ENCODE measurements at places on chromosomes 4 and X.

- no peak for DNase-seq
Measured at GRCh38 chr4:159326480-159326879, 223.6 kb downstream of the RAPGEF2 start.

DNA sequence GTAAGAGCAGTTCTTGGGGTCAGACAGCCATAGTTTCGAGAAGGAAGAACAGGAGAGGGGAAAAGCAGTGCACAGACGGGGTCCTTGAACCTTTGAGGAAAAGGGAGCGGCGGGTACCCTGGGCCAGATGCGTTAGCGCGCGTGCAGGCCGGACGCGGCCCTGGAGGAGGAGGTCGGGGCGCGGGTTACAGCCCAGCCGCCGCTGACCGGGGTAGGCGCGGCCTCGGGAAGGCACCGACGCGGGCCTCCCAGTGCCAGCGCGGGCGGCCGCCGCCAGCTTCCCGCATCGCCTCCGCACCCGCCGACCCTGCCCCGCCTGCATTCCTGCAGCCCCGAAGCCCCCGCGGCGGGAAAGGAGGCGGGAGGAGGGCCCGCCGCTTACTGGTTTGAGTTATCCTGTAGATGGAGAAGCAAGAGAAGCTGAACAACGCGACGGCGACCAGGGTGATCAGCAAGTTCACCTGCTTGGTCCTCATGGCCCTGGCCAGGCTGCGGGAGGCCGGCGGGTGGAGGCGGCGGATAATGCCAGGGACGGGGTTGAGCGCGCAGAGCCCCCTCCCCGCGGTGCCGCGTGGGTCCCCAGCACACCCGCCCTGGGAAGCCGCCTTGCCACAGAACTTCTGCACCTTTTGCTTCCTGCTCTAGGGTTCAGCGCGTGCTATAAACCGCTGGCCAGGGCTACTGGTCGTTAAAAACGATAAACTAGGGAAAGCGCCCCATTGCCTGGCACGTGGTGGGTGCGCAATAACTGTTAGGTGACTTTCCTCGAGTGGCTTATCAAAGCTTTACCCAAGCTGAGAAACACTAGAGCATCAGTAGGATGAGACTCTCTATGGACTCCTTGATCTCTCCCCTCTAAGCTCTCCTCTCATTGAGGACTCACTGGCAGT is at the start of gene MGAT4D:
Gene MGAT4D, minus strand, starts transcription at position 547 of the 890 bp plus-strand sequence. Its CDS starts 71 bp downstream, at position 476.
- peak; percentile 85 for DNase-seq

DNA sequence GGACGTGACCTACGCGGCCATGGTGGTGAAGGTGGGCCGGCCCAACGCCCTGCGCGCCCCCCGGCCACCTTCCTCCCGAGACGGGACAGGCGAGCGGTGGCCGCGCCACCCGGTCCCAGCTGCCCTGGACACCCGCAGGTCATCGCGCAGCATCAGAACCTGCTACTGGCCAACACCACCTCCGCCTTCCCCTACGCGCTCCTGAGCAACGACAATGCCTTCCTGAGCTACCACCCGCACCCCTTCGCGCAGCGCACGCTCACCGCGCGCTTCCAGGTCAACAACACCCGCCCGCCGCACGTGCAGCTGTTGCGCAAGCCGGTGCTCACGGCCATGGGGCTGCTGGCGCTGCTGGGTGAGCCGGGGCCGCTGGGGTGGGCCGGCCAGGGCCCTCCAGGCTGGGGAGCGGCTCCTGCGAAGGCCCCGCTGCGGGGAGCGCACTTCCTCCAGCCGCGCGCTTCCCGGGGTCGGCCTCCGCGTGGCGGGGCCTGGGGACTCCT is 9.0 kb upstream of the SLC26A1 start:
- peak; percentile 87 for DNase-seq

DNA sequence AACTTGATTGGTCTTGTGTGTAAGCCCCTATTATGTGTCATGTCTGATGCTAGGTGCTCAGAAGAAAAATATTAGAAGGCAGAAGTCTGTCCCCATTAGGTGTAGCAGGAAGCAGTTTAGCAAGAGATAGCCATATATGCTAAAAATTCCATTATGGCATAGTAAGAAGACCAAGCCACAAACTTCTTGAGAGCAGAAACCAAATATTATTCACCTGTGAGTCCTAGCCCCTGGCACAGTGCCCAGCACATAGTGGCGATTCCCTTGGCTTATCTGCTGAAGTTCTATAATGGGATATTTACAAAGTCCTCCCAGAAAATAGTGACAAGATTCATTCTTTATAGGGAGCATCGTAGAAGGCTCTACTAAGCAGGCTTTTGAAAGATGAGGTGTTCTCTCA is 174.4 kb downstream of the RAB28 start:
- no peak for DNase-seq

- DNase-seq, result no peak
Measured at GRCh38 chr4:52243367-52243766, 192.3 kb downstream of the SPATA18 start.

GRCh38 chr4:180926277-180926676 is 1316.9 kb upstream of the TENM3 start:
- peak; percentile 37 for DNase-seq

- DNase-seq, result no peak
Measured at GRCh38 chr4:168119100-168119499, 26.8 kb downstream of the ANXA10 start.

DNA sequence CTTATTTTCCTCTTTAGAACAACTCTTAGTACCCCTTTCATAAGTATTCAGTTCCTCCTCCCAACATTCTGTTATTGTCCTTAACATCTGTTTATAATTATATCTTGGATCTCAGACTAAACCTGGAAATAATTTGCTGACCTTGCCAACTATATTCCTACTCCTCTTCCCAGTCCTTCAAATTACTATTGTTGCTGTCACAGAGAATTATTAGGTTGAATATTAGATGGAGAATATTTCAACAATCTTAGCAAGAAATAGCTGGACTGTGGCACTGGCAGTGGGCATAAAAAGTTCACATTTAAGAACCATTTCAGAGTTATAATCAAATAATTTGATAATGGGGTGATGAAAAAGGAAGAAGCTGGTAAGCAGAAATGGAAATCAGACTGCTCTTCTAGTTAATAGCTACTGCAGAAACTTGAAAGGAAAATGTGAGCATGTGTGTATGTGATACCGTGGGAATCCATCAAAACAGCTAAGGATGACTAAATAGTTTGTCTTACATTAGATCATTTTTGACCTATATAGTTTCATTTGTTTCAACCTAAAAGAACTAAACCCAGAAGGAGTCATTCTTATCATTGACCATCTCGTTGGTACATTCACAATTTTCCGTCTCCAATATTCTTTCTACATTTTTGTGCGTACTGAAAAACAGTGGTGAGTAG is 43.3 kb upstream of the PRDM8 start:
- no peak for DNase-seq

DNA sequence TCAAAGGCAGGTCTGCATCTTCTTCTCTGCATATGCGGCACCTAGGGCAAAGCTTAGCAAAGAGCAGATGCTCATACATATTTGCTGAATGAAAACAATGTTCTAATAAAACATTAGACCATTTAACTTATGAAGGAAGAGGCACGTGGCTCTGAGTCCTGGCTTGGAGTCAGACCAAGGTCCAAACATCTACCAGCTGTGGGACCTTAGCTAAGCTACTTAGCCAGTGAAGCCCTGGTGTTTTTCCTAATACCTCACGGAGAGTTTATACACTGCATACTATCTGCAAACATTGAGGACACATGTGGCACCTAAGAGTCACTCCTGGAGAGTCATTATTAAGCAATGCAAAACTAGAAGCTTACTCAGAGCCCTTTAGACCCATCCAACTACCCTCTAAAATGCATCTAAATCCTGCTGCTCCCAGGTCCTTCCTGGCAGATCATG is 9.0 kb downstream of the PDGFC start:
- no peak for DNase-seq

DNA sequence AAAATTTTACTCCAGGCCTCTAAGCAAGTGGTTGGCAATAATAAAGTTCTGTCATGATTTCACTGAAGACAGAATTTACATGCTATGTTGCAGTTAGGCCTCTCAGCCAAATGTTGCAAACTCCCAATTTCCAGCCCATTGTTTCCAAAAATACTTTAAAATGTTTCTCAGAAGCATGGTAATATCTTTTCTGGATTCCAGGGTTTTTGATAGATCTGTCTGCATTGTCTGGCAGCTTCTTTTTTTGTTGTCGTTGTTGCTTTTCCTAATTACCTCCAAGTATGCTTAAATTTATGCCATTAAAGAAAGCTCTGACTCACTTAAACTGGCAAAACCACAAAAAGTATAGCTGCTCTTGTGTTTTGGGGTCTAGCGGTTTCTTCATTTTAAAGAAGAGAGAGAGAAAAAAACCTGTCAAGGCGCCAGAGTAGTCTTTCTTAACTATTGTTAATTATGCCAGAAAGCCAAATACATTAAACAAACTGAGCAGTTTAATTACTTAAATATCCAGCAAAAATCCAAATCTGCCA is 97.0 kb downstream of the AGTR2 start:
- DNase-seq, result no peak

- DNase-seq, result no peak
Measured at GRCh38 chrX:102637561-102637960, 13.7 kb upstream of the GPRASP1 start.

DNA sequence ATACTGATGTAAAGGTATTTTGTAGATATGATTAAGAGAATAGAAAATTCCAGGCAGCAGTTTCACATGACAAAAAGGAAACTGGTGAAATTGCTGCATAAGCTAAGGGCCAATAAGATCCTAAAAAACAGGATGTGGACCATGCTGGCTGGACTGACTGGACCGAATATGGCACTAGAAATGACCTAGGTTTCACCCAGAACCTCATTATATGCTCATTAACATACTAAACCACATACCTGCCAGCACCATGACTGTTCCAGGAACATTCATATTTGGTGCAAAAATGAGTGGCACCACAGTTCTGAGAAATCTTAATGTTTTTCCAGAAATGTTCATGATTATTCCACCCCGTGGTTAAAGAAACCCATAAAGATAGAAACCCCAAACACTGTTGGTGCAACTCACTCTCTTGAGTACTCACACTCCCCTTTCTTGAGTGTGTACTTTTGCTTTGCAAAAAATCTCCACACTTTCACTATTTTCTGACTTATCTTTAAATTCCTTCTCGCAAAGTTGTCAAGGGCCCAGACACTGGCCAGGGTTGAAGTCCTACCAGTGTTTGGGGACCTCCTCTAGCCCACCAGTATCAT is 74.0 kb downstream of the FANCB start:
- DNase-seq, result no peak

- no peak for DNase-seq
Measured at GRCh38 chr4:7808752-7809151, 130.9 kb downstream of the AFAP1 start.

DNA sequence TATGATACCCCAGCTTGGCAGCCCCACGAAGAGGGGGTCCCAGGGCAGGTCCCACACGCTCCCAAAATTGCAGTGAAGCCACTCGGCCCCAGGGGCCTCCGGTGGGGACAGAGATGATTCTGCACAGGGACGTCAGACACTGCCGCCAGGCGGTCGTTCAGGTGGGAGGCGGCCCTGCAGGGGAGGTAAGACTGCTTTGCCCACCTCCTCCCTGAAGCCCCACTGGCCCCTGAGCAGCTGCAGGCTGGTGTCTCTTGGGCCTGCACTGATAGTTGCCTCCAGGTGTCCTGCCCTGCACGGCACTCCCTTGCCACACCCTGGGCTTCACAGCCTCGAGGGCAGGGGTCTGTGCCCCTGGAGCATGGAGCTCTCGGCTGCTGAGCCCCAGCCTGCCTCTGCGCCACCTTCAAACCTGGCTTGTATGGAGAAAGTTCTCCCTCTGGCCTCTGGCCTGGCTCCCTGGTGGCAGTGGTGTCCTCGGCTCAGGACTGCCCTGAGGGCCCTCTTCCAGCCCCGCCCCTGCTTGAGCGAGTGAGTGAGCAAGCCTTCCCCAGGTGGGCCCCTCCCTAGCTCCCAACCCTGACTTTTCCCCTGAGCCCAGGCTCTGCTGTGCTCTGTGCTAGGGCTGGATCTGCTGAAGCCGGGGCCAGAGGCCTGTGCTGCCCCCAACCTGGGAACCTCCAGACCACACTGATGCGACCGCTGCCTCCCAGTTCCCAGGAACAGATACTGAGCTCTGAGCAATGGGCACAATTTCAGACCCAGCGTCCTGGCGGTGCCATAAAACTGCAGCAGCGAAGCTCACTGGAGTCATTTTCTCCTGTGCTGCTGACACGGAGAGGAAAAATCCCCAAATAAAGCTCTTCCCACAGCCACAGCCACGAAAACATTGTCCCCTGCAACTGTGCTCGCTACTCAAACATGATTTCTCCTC is 16.1 kb downstream of the ADRA2C start:
- DNase-seq, result no peak

GRCh38 chr4:76737180-76737579 is 160.8 kb downstream of the SOWAHB start:
- no peak for DNase-seq

DNA sequence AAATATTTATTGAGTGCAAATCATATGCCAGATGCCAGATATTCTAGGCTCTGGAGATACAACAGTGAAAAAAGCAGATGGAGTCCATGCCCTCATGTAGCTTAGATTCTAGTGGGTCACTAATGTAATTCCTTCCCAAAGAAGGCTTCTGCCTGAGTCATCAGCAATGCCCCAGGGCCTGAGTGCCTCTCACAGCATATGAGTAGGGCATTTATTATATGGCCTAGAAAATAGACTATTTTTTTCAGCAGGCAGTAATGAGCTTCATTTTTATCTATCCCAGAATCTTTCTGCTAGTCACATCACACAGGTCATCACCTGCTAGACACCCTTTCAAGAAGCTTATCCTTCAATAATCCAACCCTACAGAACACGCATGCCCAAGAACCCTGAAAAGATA is 22.3 kb downstream of the TMEM31 start:
- DNase-seq, result no peak

DNA sequence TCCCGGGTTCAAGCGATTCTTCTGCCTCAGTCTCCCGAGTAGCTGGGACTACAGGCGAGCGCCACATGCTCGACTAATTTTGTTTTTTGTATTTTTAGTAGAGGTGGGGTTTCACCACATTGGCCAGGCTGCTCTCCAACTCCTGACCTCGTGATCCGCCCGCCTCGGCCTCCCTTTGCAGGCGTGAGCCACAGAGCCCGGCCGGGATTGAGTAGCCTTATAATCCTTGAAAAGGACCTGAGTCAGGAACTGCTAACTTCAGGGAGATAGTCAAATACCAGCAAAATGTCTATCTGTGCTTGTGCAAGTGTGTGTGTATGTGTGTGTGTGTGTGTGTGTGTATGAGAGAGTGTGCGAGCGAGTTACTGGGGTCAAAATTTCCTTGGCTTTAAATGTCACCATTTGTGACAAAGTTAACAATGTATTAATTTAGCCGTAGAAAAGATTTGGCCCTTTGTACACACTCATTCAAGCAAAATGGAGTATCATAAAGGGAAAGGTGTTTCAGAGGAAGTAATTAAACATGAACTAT is 1.8 kb upstream of the KDM6A start:
- no peak for DNase-seq

DNA sequence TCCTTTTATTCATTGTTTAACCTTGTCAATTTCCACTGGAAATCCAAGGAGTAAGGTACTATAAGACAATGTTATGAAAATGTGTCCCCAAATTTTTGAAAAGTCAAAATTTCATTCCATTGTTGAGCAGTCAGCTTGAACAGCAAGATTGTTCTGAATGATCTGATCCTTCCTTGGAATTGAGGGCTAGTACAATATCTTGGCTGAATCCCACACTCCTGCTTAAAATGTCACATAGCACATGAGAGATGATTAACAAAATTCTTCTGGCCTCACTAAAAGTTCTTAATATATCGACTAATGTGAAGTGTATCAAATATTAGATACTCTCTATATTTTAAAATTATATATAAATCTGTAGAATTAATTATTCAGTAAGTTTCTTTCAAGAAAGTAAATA is 104.8 kb downstream of the ANK2 start:
- no peak for DNase-seq

- no peak for DNase-seq
Measured at GRCh38 chr4:3508542-3508941, 23.7 kb downstream of the LRPAP1 start.
